ENCODE measurements at places on chromosomes 7 and 10. TPM values are rescaled to one million over a fixed set of nuclear protein-coding genes. Genes with fewer than 3 reads are reported as not detected.

Gene TRPV5
- not detected for total RNA-seq

Gene CFAP58
- total RNA-seq = 1.3 TPM

Gene BTBD16
- total RNA-seq = not detected

Gene SH2B2
- 0.95 TPM for total RNA-seq

Gene DKK1
- 18.4 TPM for total RNA-seq

Gene CDNF
- total RNA-seq = 1.5 TPM

Gene VPS37D
- 7.5 TPM for total RNA-seq

Gene NKX2-3
- total RNA-seq = not detected

Gene MSS51
- 1.1 TPM for total RNA-seq

Gene FXYD4
- total RNA-seq = not detected

Gene CDK1
- 0.94 TPM for total RNA-seq

Gene C10orf90
- total RNA-seq = not detected

Gene CLCN1
- total RNA-seq = not detected

Gene MICU1
- total RNA-seq = 65.1 TPM

Gene KCNMA1
- 70.6 TPM for total RNA-seq

Gene WIPF3
- under 0.01 TPM for total RNA-seq

Gene GHITM
- 153 TPM for total RNA-seq

Gene FAM241B
- 0.09 TPM for total RNA-seq

Gene OPN4
- total RNA-seq = not detected

Gene PSMG3
- total RNA-seq = 22.7 TPM

Gene AP3M1
- 14.2 TPM for total RNA-seq

Gene EFCAB10
- not detected for total RNA-seq

Gene NIPSNAP2
- 27.3 TPM for total RNA-seq

Gene NEBL
- total RNA-seq = 0.16 TPM

Gene BAMBI
- 0.32 TPM for total RNA-seq

Gene R3HCC1L
- 16.7 TPM for total RNA-seq

Gene CLRN3
- total RNA-seq = not detected

Gene PTTG1IP2
- total RNA-seq = not detected

Gene ZFAND2A
- total RNA-seq = 23.5 TPM

Gene CALML3
- not detected for total RNA-seq

Gene GTF2IRD1
- 6.6 TPM for total RNA-seq

Gene CYP2C19
- not detected for total RNA-seq

Gene IGF2BP3
- 52.6 TPM for total RNA-seq

Gene PAX4
- not detected for total RNA-seq

Gene SRRT
- total RNA-seq = 35.1 TPM

Gene GOLGA7B
- not detected for total RNA-seq

Gene HTR7
- 3.3 TPM for total RNA-seq

Gene ACTR3C
- total RNA-seq = 2.0 TPM

Gene ASZ1
- total RNA-seq = not detected

Gene ATOH7
- total RNA-seq = not detected

Measured in bronchial smooth muscle cell (primary cell).